ENCODE measurements at places on chromosomes 5 and 9.

DNA sequence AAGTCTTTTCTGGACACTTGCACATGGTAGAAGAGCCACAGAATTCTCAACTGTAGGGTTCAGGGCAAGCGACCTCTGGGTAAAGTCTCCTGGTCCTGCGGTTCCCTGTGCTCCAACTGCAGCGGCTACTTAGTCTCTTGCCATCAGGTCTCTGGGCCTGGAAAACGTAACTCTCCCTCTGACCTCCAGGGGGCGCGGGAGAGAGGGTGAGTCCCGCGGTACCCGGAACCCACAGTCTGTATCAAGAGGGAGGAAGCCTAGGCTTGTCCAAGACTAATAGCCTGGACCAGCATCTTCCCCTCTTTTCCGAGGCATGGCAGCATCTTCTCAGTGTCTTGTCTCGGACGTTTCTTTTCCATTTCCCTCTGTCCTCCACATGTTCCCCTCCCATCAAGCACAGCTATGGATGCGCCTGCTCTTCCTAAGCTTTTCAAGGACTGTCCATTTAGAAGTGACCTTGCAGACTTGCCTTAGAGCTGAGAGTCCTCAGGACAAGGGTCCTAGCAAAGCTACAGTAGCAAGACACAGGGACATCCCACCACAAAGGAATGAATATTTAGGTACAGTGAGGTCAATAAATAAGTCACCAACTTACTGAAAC lies 59.3 kb downstream of the FSTL4 start:
- DNase-seq, result peak; percentile 17

GRCh38 chr9:15711931-15712330 lies 159.1 kb downstream of the CCDC171 start:
- no peak for DNase-seq

GRCh38 chr5:157917899-157918809 lies 59.2 kb upstream of the CLINT1 start:
- DNase-seq, result peak; percentile 51

DNA sequence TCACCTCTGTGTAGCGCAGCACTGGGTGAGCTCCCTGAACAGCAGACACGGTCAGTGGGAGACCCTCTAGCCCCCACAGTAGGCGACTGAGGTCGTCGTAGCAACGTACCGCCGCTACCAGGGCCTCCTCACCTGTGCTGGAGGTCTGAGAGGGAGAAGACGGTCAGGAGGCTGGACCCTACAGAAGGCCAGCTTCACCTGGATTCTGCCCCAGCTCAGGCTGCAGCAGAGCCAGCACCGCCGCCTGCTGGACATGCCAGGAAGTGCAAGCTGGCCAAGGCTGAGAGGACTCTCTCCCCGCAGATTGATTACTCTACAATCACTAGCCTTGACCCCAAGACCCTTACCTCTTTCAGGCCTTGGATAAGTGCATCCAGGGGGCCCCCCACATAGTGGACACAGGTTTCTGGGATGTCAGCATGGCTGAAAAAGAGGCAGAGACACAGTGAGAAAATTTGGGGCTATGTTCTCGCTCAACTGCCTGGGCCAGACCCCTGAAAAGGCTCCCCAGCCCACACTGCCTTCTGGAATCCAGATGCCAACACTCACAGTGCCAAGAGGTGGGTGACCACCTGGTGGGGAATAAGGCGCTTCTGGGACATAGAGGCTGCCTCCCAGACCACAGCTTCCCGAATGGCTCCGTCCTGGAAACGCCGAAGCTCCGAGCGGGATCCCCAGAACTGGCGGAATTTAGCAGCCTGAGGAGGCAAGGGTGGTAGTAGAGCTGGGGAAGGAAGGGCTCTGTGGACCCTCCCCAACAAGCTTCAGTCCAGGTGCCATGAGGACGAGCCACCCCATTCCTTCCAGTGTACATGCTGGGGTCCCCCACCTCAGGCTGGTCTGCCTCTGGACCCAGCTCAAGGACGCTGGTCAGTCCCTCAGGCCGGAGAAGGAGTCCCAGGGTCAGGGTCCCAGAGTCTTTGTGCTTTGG lies 6.9 kb downstream of the NOL6 start:
- peak; percentile 65 for DNase-seq

GRCh38 chr5:17187011-17187785 lies 30.2 kb upstream of the BASP1 start:
- DNase-seq, result no peak

GRCh38 chr5:166377756-166378155 lies 1913.7 kb upstream of the WWC1 start:
- DNase-seq, result no peak

- no peak for DNase-seq
Measured at GRCh38 chr9:19554529-19554928, 145.7 kb downstream of the ACER2 start.

- no peak for DNase-seq
Measured at GRCh38 chr9:10700915-10701314, 88.1 kb upstream of the PTPRD start.

DNA sequence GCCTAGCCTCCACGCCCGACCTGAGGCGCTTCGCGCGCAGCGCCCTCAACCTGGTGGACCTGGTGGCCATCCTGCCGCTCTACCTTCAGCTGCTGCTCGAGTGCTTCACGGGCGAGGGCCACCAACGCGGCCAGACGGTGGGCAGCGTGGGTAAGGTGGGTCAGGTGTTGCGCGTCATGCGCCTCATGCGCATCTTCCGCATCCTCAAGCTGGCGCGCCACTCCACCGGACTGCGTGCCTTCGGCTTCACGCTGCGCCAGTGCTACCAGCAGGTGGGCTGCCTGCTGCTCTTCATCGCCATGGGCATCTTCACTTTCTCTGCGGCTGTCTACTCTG lies 1.4 kb downstream of the KCNV2 start:
- no peak for DNase-seq

DNA sequence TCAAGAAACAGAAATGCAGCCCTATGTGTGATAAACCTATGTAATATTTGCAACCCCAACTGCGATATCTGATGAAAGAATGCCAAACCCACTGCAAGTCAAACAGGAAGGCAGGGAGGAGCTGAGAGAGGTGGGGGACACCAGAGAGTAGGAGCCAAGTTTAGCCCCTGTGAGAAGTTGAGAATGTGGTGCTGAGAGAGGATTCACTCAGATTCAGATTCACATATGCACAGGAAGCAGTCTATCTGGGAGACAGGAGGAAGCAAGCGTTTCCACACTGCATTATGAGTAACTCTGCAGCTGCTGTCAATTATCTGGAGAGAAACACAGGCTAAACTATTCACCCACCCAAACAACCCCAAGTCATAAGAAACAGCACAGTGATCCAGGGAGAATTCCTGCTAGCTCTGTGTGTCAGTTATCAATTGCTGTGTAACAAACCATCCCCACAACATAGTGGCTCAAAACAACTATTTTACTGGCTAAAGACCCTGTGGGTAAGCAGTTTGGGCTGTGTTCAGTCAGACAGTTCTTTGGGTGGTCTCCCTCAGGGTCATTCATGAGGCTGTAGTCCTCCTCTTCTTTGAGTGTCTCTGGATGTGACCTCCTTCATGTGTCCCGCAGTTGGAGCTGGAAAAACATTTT lies 161.9 kb upstream of the RAI14 start:
- DNase-seq, result no peak

- no peak for DNase-seq
Measured at GRCh38 chr5:63245271-63245670, 666.7 kb downstream of the LRRC70 start.

- DNase-seq, result no peak
Measured at GRCh38 chr9:72743836-72744235, 209.0 kb downstream of the ALDH1A1 start.

DNA sequence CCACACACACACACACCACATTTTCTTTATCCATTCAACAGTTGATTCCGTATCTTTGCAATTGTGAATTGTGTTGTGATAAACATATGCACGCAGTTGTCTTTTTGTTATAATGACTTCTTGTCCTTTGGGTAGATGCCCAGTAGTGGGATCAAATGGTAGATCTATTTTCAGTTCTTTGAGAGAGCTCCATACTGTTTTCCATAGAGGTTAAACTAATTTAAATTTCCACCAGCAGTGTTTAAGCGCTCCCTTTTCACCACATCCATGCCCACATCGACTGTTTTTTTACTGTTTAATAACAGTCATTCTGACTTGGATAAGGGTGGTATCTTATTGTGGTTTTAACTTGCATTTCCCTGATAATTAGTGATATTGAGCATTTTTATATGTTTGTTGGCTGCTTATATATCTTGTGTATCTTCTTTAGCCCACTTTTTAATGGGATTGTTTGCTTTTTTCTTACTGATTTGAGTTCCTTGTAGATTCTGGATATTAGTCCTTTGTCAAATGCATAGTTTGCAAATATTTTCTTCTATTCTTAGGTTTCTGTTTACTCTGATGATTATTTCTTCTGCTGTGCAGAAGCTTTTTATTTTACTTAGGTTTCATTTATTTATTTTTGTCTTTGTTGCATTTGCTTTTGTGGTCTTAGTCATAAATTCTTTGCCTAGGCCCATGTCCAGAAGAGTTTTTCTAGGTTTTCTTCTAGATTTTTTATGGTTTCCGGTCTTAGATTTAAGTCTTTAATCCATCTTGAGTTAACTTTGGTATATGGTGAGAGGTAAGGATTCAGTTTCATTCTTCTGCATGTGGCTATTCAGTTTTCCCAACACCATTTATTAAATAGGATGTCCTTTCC lies 82.4 kb downstream of the SH3RF2 start:
- DNase-seq, result no peak

- no peak for DNase-seq
Measured at GRCh38 chr5:159735749-159736660, 180.3 kb upstream of the ADRA1B start.

- no peak for DNase-seq
Measured at GRCh38 chr9:38023661-38024035, 45.4 kb downstream of the SHB start.
